ENCODE measurements at places on chromosomes 6 and 20.
A peak's percentile ranks its signal among the peaks of the same experiment; 100 is the strongest.

DNA sequence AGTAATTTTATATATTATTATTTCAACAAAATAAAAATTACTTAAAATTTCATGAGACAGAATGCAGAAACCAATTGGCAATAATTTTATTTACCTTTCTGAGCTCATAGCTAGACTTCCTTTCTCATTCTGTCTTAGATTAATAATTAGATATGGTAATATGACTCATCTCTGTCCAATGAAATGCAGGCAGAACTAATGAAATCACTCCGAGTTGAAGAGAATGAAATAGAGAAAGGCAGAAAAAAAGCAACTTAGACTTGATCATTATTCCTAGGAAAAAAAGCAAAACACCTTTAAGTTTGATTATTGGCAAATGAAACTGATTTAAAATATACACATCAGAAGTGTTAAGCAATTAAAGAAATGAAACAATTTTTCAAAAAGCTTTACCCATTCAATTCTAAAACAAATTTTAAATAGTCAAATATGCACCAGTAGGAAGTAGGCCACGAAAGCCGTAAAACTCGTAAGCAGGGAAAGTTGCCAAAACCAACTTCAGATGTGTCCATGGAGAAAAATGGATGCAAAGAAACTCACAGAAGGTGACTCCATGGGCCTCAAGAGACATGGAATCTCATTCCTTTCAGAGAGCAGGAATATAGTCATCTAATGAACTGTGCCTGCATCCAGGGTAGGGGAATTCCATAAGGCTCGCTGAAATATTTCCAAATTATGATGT is 293.8 kb upstream of the RGS17 start:
- no peak for DNase-seq

- no peak for DNase-seq
Measured at GRCh38 chr6:165055231-165055630, 254.2 kb downstream of the C6orf118 start.

DNA sequence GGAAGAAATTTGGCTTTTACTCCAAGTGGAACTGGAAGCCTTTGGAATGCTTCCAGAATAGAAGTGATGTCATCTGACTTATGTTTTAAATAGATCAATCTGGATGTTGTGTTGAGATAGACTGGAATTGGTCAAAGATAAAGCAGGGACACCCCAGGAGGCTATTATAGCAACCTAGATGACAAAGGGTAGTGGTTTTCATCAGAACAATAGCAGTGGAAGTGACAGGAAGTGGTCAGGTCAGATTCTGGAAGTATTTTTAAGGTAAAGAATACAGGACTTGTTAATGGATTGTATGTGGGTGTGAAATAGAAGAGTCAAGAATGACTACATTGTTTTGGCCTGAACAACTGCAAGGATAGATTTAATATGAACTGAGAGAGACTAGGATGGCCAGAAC is 191.4 kb downstream of the ADGRB3 start:
- no peak for DNase-seq

DNA sequence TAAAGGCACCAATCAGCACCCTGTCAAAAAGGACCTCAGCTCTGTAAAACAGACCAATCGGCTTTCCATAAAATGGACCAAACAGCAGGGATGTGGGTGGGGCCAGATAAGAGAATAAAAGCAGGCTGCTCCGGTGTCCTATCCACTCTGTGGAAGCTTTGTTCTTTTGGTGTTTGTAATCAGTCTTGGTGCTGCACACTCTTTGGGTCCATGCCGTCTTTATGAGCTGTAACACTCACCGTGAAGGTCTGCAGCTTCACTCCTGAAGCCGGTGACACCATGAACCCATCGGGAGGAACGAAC is 7.3 kb upstream of the PXDC1 start:
- no peak for DNase-seq

- peak; percentile 87 for DNase-seq
Measured at GRCh38 chr6:2790588-2791449, 25.6 kb downstream of the WRNIP1 start.

DNA sequence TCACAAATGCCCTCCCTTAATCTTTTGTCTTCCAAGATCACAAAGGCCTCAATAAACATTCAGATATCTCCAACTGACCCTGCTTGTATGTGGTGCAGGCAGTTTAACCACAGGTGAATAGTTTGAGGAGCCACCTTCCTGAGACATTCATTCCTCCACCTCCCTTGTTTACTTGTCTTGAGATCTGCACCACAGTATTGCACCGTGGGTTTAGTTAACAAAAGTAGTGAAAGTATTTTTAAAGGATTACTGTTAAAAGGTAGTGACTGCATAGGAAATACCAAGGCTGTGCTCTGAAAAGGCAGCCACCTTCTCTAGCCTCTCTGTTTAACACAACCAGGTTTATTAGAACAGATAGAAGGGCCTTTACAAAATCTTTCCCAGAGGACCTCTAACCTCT is 46.5 kb downstream of the SESN1 start:
- DNase-seq = no peak

GRCh38 chr20:40806929-40807820 is 118.1 kb upstream of the MAFB start:
- no peak for DNase-seq

DNA sequence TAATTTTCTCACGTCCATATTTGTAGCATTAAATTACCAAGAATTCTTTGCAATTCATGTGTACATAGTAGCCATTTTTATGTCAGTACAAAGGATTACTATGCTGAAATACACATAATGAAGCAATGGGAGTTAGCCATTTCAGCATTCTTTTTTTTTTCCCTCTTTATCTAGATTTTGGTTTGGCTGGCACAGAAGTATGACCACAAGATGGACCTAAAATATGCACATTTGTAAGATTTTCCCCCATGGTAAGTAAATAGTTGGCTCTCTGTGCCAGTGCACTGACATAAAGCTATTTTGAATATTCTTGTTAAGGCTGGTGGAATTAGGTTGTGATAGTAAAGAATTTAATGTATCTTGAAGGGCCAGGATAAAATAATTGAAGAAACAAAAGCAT is 486.1 kb upstream of the BTBD3 start:
- peak; percentile 34 for DNase-seq

Data from fibroblast of gingiva (primary cell).